ENCODE measurements at places on chromosomes 4 and X.

DNA sequence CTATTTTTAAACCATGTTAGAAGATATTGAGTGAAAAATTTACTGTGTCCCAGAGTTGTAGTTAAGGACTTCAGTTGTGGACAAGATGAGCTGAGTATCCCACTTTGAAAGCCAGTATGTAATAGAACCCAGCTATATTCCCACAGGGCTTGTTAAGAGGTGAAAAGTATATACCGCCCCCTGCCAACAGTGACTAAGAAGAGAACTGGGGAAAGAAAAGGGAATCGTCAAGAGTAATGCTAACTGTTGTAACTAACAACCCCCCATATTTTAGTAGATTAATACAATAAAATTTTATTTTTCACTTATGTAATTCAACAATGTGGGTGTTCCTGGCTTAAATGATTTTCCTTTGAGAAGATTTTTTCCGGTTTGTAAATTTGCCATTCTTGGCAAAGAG is 250.4 kb upstream of the GIMD1 start:
- no peak for DNase-seq

- DNase-seq, result no peak
Observed at GRCh38 chrX:51836823-51837222, 56.6 kb upstream of the MAGED1 start.

- no peak for DNase-seq
Observed at GRCh38 chrX:129779747-129780146, at the start of gene SASH3. TSS of gene SASH3 (plus strand) at chrX:129779949. CDS start at chrX:129780098, 149 bp downstream.

GRCh38 chrX:2463973-2464676 is 36.7 kb downstream of the DHRSX start:
- no peak for DNase-seq

DNA sequence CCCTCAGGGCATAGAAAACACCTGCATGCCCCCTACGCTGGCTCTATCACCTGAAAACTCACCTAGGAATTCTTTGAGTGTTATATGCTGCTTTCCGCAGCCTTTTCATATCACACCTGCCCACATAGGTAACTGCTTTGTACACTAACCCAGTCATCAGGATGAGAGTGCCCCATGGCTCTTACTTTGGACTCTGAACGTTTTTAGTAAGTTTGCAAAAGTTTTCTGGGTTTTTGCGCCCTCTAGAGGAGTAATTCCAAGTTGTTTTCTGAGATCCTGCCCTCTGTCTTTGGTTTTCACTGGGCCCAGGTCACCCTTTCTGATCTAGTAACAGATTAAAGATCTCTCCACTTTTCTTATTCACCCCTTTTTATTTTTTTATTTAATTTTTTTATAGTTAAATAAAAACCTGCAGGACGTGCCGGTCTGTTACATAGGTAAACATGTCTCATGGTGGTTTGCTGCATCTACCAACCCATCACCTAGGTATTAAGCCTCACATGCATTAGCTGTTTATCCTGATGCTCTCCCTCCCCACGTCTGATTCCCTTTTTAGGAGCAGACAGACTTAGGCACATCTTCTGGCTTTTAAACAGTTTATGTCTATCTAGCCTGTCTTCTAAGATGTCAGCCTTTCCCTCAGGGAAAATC is 139.2 kb downstream of the NWD2 start:
- DNase-seq, result peak; percentile 51

- DNase-seq, result no peak
Observed at GRCh38 chr4:59966758-59967157, 1233.4 kb upstream of the ADGRL3 start.

DNA sequence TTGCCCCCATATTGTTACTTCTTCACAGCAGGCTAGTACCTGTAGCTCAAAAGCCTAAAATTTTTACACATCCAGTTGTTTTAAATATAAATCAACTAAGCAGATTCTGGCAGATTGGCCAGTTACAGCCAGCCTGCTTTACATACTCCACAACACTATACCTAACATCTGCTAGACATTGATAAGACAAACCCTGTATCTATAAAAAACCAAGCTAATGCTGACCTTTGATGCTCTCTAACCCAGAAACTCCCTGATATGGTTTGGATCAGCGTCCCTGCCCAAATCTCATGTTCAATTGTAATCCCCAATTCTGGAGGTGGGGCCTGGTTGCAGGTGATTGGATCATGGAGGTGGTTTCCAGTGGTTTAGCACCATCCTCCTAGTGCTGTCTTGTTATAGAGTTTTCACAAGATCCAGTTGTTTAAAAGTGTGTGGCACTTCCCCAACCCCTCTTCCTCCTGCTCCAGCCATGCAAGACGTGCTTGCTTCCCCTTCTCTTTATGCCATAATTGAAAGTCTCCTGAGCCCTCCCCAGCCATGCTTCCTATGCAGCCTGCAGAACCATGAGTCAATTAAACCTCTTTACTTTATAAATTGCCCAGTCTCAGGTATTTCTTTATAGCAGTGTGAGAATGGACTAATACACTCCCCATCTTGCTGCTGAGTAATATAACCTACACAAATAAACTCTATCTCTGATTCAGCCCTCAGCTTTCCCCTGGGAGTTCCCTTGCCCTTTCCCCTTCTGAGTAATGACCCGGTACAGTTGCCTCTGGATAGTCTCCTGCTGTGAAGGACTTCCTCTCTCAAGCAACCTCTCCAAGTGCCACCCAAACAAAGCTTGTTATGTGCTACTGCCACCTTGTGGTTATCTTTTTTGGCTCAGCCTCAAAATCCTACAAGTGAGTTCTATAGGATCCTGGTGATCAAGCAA is 39.6 kb downstream of the ZCCHC13 start:
- DNase-seq, result peak; percentile 81

DNA sequence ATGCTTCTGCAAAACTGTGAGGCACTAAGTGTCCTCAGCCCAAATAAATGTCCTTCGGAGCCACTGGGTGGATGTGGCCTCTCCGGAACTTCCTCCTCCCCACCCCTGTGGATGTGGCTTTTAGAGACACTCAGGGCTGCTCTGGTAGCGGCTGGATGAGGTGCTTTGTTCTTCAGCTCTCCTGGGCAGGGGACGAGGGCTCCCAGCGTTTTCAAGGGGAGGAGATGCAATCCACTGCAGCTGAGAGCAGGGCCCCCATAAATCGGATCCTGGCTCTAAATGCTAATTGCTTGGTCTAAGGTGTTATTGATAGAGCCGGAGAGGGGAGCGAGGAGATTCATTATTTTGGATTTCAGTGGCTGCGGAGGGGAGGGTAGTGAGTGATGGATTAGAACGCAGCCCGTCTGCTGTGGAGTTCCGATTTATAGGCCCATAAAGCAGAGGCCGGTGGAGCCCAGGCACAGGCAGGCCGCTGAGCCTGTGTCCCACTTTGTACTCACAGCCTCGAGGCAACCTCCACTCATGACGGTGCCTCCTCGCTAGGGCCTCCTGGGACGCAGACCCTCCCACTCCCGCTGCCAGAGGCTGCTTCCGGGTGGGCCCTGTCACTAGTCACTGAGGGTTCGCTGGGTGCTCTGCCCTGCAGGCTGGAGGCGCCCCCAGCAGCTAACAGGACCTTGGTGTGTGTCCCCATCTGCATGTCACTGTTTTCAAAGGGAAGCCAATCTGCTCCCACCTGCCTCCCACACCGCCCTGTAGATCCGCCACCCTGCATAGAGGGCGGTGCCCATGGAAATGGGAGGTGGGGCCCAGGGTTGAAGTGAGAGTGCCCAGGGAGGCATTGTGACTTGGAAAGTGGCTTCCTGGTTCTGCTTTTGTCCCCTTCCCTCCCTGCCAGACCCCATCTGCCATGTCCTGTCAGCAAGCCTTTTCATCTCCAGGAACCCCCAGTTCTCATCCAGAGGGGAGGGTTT is 135.4 kb upstream of the PSAPL1 start:
- no peak for DNase-seq

GRCh38 chrX:53211391-53211978 is 13.5 kb downstream of the KDM5C start:
- no peak for DNase-seq

DNA sequence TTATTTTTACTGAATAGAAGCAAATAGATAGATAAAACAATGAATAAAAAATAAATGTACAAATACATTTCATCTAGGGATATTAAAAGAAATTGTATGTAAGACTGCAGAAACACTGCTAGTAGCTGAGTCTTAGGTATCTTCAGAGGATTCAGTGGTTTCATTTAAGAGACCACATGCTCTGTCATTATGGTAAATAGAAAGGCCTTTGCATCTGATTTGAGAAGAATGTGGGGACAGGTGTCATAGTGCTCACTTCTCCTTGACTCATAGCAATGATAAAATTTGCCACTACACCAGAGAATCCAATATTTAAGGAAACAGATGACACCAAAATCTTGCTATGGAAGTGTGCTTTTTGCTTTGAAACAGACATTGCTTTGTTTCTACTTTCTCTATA is 59.8 kb upstream of the PPP1R2C start:
- no peak for DNase-seq

- no peak for DNase-seq
Observed at GRCh38 chrX:40090050-40090804, 7.5 kb downstream of the BCOR start.

DNA sequence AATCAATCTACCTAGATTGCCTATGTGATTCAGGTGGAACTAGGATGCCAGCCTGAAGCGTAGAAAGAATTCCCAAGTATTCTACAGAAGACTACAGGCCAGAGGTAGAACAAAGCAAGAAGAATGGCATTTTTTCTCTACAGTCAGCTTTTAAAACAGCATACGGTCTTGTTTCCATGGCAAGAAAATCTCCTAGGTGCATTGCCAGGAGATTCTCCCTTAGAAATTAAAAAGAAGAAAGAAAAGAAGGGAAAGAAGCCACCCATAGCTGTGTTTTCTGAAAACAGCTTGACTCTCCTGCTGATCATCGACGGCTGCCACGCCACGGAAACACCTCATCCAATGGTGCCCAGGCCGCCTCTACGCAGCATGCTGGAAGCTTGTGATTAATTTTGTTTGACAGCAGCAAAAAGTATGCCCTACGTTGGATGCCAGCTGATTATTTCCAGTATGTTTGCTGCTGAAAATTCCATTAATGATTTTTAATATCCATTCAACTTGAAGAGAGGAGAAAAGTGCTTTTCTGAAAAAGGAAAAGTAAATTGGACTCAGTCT is 24.1 kb downstream of the ANK2 start:
- no peak for DNase-seq

DNA sequence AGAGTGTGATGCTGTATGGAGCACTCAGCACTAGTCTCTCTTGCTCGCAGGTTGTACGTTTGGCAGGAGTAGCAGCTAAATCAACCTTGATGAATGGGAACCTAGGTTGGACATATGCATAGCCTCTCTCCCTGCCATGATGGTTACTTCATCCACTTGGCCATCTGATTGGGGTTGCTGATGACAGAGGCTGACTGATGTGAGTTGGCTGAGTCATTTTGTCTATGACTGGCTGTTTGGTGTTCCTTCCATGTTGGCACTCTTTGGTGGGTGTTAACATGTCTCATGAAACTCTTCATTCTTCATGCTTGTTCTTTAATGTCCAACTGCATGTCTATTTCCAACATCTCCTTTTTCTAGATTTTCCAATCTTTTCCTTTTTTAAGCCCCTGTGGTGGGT is 31.6 kb upstream of the SPARCL1 start:
- DNase-seq, result no peak

DNA sequence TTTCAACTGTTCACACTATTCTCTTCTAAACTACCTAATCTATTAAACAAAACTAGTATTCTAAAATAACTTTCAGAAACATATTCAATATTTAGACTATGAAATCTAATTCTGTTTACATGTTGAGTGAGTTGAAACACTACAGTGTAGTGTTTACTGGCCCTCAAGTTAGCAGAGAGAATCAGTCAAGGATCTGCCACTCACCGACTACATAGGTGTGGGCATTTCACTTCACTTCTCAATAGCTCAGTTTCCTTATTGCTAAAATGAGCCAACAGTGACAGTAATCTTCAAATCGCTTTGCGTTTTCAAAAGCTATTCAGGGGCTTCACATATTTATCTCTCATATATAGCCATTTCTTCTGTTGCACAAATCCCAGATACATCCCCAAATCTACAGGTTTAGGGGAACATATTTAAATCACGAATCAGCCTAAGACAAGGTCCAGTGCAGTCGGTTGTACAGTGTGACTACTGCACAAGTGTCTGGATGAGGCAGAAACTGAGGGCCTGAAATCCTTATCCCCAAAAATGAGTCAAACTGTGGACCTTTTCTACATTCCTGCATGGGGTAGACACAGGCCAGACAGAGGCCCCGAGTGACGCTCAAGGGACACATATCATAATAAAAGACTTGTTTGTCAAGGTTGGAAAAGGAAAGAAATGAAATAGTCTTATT is 129.8 kb downstream of the PPP3CA start:
- no peak for DNase-seq

- DNase-seq, result no peak
Observed at GRCh38 chr4:55578341-55579010, 13.6 kb downstream of the PDCL2 start.

DNA sequence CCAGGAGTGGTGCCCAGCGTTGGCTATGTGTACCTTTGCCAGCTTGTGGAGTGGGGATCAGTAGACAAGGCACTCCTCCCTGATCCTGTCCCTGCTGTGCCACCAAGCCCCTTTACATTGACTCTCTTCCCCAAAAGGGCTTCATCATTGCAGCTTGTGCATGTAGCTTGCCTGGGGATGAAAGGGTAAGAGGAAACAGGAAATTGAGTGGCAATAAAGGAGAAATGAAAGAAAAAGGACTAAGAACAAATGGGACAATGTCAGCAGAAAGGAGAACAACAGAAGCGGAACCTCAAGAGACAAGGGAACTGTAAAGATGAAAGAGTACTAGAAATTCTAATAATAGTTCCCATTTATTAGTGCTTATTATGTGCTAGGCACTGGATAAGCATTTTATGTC is 8.7 kb upstream of the IL13RA1 start:
- DNase-seq, result no peak

GRCh38 chr4:121269001-121269400 is 104.9 kb upstream of the TNIP3 start:
- no peak for DNase-seq

- DNase-seq, result no peak
Observed at GRCh38 chr4:143384381-143384994, 47.8 kb downstream of the GAB1 start.

DNA sequence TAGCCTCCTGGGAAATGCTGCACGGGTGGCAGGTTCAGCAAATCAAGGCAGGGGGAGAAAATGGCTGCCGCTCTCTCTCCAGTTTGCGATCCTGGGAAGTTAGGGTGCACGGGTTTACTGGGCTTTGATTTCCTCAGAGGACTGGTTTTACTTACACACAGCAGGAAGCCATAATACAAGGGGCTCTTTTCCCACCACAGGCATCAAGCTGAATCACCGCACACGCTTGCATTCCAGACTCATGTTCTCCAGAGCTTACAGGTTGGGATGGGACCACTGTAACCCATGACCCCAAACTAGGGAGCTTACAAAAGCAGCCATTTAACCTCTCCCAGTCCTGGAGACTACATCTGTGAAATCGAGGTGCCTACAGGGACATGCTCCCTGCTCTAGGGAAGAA is 159.8 kb downstream of the DHRSX start:
- no peak for DNase-seq

Measured in NCI-H345 (cell line).